ENCODE measurements at places on chromosomes 3 and 15.
A peak's percentile ranks its signal among the peaks of the same experiment; 100 is the strongest.

DNA sequence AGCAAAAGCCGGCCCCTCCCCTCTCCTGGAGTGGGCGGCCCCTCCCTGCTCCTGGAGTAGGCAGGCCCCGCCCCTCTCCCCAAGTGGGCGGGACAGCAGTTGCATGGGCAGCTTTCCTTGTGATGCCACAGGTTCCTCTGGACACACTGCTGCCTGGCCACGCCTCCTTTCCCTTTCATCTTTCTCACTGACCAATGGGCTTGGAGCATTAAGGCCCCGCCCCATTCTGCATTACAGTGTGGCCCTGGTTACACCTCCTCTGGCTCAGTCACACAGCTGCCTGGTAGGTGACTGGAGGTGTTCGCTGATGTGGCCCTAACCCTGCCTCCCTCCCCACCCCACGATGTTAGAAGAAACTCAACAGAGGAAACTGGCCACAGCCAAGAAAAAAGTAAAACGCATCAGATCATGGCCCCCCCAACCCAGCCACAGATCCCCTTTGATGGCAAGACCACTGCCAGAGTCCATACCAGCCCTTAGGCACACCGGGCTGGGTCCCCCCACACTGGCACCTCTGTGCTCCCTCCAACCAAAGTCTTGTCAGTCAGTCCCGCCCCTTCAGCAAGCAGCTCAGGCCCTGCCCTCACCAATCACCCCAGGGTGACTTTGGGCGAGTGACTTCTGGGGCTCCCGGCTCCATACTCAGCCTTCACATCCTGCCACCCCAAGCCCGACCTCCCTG lies 84.3 kb downstream of the ADAMTS7 start:
- DNase-seq, result peak; percentile 81

- DNase-seq, result no peak
Measured at GRCh38 chr3:185701611-185702261, 115.6 kb downstream of the SENP2 start.

DNA sequence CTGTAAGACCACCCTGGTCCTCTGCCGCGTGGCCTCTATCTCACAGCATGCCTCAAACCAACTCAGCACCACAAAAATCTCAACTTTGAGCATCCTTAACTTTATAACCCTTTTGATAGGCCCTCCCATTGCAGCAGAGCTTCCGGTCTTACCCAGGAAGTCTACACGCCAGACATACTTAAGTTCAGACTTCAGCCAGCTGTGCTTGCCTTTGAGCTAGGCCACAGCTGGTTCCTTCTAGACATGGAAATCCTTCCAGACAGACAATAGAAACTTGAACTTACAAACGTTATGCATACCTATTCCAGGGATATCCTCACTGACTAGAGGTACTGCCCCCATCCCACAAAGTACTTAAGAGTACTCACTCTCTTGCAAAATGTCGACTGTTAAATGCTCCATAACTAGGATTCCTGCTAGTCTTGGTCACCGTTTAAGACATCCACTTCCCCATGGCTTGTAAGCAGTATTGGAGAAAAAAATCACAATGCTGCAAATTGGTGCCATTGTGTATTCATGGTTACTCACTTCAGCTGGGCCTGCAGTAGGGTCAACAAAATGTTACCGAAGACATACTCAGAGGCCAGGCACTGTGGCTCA lies 183.5 kb downstream of the TBL1XR1 start:
- DNase-seq, result no peak

- no peak for DNase-seq
Measured at GRCh38 chr15:31049682-31050615, 51.6 kb downstream of the TRPM1 start.

GRCh38 chr3:78703944-78704343 lies 1063.9 kb downstream of the ROBO1 start:
- DNase-seq, result no peak

- no peak for DNase-seq
Measured at GRCh38 chr15:36177590-36178302, 401.7 kb upstream of the CDIN1 start.

DNA sequence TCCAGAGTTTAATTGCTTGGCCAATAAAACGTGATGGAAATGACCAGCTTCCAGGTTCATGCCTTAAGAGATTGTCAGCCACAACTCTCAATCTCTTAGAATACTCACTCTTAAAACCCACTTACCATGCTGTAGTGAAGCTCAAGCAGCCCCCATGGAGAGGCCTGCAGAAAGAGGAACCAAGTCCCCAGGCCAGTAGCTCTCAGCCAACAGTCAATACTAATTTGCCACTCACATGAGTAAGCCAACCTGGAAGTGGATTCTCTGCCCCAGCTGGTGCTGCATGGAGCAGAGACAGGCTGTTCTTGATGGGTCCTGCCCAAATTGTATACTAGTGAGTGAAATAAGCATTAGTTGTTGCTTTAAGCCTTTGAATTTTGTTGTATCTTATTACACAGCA lies 155.9 kb downstream of the OXSM start:
- no peak for DNase-seq

- no peak for DNase-seq
Measured at GRCh38 chr3:159583662-159584061, 405.0 kb upstream of the IL12A start.

DNA sequence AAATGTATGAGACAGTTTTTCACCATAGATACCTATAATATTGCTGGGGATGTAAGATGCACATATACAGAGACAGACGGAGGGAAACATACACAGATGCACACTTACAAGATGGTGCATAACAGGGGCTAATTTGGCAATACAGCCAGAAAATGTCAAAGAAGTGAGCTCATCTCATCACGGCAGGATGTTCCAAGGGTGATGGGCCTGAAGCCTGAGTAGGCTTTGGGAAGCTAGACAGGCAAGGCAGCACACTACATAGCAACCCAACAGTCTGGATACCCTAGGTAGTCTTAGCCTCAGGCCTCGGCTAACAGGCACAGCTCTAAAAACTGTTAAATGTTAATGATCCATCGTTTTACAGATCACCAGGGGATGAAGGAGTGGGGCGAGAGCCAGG lies 148.5 kb downstream of the OSBPL10 start:
- no peak for DNase-seq

DNA sequence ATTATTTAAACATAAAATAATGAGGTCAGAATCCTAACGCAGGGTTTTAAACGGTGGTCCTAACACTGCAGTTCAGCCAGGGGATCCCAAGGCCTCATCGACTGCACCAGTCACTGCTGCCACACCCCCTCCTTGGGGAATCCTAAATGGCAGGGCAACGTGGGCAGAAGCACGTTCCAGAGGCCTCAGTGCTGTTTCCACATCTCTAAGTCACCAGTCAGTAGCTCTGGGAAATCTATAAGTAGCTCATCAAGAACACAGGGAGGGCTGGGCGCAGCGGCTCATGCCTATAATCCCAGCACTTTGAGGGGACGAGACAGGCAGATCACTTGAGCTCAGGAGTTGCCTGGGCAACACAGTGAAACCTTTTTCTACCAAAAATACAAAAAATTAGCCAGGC lies 47.5 kb downstream of the PRTG start:
- no peak for DNase-seq

GRCh38 chr15:87653646-87654045 lies 602.9 kb downstream of the NTRK3 start:
- no peak for DNase-seq

GRCh38 chr3:170634663-170635384 lies 48.9 kb upstream of the SLC7A14 start:
- DNase-seq, result no peak

DNA sequence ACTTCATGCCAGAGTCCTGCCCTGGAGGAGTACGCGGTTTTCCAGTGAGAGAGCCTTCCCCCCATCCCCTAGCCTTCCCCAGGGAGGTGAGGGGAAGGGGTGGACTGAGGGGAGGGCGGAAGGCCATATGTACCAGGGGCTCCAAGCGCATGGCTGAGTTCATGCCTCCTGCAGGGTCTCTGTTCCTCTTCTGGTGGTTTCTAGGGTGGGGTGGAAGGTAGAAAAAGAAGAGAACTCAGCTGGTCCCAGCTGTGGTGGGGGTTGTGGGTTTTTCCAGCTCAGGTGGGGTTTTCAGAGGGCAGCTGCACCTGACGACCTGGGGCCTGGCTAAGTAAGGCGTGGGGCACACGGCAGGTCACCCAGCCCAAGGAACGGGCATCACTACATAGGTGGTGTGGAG lies 10.7 kb upstream of the IQSEC1 start:
- no peak for DNase-seq

DNA sequence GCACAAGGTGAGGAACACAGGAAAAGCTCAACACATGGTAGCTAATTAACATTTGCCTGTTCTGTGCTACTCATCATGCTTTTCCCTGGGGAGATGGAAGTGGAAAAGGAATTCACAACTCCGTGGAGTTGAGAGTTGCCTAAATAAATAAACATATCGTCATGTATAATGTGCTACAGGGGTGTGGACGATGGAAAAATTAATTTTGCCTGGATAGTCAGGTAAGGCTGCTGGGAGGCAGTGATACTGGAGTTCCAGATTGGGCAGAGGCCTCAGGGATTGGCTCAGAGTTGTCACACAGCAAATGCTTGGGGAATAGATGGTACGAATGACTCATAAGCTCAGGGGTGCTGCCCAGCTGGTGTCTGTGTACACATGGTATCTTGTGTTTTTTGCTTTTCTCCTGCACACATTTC lies 3.1 kb upstream of the ABHD6 start:
- peak; percentile 15 for DNase-seq

DNA sequence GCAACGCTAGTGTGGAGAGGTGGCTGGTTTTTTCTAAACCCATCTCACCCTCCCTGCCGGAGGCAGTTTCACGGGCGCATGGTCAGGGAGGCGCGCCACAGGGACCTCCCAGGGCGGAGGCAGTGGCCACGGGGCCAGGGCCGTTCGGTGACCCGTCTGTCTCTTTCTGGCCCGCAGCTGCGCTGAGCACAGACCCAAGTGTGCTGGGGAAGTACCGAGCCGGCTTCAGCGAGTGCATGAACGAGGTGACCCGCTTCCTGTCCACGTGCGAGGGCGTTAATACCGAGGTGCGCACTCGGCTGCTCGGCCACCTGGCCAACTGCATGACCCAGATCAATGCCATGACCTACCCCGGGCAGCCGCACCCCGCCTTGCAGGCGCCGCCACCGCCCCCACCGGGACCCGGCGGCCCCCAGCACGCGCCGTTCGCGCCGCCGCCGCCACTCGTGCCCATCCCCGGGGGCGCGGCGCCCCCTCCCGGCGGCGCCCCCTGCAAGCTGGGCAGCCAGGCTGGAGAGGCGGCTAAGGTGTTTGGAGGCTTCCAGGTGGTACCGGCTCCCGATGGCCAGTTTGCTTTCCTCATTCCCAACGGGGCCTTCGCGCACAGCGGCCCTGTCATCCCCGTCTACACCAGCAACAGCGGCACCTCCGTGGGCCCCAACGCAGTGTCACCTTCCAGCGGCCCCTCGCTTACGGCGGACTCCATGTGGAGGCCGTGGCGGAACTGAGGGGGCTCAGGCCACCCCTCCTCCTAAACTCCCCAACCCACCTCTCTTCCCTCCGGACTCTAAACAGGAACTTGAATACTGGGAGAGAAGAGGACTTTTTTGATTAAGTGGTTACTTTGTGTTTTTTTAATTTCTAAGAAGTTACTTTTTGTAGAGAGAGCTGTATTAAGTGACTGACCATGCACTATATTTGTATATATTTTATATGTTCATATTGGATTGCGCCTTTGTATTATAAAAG lies 1.8 kb downstream of the HES1 start:
- DNase-seq, result no peak

- DNase-seq, result no peak
Measured at GRCh38 chr15:38176691-38177090, 75.9 kb upstream of the SPRED1 start.

- no peak for DNase-seq
Measured at GRCh38 chr3:98556164-98557130, 24.7 kb downstream of the GPR15 start.

- DNase-seq, result no peak
Measured at GRCh38 chr15:63157891-63158431, 684 bp upstream of the RPS27L start.

DNA sequence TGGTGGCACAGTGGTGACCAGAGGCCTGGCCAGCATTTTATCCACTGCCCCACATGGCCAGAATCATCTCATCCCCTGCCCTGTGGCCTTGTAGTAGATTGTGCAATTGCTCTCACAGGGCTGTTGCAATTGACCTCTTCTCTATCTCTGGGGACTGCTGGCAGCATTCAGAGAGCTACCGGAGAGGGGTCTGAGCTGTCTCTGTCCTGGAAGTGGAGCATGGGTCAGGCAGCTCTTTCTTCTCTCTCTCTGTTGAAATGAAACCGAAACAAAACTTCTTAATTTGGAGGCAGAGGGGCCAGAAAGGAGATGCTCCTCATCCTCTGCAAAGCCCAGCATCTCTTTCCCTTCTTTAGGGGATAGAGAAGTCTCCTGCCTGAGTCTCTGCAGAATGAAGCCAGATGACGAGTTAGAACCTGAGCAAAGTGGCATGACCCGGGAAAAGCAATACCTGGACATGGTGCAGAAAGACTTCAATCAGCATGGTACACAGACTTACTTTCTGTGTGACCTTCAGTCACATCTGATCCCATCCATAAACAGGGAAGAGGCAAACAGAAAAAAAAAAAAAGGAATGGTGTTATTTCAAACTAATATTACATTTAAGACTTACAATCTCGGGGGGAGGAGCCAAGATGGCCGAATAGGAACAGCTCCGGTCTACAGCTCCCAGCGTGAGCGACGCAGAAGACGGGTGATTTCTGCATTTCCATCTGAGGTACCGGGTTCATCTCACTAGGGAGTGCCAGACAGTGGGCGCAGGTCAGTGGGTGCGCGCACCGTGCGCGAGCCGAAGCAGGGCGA lies 144.5 kb upstream of the BCL6 start:
- peak; percentile 35 for DNase-seq

GRCh38 chr3:189806171-189806951 lies 175.2 kb downstream of the TP63 start:
- DNase-seq, result no peak

GRCh38 chr15:74763416-74763815 lies 14.8 kb downstream of the CYP1A2 start:
- no peak for DNase-seq

DNA sequence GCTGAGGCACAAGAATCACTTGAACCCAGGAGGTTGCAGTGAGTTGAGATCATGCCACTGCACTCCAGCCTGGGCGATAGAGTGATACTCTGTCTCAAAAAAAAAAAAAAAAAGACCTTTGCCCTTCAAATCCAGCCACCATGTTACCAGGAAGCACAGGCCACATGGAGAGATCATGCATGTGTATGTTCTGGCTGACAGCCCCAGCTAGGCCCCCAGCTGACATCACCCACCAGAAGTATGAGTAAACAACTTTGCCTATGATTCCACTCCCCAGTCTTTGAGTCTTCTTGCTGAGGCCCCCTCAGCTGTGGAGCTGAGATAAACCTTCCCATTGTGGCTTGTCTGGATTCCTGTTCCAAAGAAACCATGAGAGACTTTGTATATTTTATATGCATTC lies 3.3 kb upstream of the ARIH2 start:
- DNase-seq, result no peak

Measured in SHP77 treated with DMSO at 0.1 percent for 48 hours (cell line).